ENCODE measurements at places on chromosomes 16 and 17.
A peak's percentile ranks its signal among the peaks of the same experiment; 100 is the strongest.

- no peak for DNase-seq
These were observed 5.7 kb upstream of the RAB40B start for GRCh38 chr17:82703935-82704865.

- DNase-seq = no peak
These were observed 21.1 kb downstream of the EIF4A3 start for GRCh38 chr17:80125656-80126448.

GRCh38 chr17:47660064-47660492, 10.4 kb downstream of the KPNB1 start:
- DNase-seq = no peak

DNA sequence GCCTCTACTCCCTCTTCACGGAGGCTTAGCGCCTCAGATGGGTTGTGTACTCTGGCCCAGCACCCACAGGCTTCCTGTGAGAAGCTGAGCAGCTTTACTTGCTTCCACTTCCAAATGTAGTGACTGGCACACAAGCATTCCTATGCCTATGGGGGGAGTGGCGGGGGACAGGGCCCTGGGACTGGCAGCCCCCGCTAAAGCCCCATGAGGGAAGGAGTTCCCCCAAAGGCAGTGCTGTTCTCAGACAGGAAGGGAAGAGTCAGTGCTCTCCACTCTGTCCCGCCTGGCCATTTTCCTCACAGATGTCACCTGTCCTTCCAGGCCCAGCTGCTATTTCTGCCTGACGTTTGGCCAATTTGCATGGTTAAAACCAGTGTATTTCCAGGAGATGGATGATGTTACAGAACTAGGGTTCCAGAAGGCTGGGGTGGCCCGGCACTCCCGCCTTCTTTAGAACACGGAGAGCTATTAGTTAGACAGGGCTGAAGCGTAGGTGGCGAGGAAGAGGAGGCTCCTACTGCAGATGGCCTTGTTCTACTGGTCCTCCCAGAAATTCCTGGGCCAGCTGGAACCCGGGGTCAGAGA, 83.9 kb upstream of the FBXO47 start:
- DNase-seq = no peak

DNA sequence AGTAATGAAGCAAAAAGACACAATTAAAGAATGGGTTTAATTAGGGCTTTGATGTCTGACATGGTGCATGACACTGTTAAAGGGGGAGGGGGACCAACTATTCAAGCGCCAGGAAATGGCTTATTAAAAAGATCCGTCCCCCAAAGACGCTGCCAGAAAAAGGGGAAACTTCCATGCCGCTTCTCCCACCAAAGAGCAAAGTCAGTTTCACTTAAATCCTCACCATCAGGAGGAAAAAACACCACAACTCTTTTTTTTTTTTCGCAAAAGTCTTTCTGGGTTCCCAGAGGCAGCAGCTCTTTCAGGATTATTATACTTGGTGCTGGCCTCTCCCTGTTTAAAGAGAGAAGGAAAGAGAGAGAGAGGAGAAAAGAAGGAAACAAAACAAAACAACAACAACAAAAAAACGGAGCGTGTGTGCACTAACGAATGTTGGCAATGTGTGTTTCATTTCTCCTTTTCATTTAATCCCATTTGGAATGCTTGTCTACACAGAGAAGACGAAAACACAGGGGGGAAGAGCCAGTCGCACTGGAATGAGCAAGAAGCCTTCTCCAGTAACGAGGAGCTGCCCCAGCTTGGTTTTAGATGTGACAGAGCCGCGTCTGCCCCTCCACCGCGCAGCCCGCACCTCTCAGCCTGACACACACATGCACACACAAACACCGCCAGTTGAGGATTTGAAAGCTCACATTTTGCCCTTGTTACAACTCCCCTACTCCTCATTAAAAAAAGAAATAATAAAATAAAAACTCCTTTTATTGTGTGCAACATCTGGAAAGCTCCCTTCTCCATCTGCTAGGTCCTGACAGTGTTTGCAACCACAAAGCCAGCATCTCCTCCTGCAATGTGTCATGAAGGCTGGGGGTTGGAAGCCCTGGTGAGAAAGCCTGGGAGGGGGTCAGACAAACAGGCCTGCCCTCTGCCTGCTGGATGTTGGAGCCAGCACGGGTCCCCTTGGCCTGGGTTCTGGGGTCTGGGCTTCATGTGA, 32.7 kb upstream of the AXIN2 start:
- DNase-seq = no peak

- no peak for DNase-seq
These were observed 137.2 kb downstream of the UTP18 start for GRCh38 chr17:51397361-51398127.

DNA sequence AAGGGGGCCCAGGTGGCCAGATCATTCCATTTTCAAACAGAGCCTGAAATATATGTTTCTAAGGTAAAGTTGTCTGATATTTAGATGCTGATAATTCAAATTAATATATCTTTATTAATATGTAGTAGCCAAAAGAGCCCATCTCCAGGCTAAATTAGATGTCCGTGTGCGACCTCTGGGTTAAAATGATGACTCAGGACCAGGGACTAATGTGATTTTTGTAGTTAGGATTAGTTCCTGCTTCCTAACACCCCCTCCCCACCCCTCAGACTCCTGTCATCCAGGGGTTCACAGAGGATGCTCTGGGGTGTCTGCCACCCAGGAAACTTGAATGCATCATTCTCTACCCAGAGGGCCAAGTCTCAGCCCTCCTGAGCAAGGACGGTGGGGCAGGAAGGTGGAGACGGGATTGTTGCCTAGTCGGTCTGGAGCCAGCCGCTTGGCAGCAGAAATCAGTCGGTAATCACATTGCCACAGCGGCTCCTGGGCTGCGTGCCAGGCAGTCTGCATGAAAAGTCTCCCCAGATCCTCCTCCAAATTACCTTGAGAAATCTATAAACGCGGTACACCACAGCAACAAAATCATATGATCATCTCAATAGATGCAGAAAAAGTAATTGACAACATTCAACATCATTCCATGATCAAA, 29.8 kb downstream of the CNGB1 start:
- peak; percentile 36 for DNase-seq

Measured in DMS79 (cell line).